ENCODE measurements at places on chromosomes 7 and 10.

- no peak for DNase-seq
These were observed 339.9 kb downstream of the CCSER2 start for GRCh38 chr10:84668186-84668763.

DNA sequence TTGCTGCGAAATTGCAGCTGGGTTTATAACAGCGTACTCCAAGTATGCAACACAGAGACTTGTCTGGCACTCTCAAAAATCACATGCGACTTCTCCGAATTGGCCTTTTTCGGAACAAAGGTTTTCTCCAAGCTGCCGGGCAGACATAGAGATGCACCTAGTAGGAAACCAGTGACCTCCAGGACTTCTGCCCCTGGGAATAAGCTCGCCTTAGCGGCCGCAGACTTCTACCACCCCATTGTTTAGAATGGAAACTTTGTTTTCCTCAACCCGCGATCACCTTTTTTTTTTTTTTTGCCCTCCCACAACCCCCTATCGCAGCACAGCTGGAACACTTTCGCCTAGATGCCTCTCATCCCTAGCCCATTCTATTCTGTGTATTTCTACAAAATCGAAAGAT, 4.9 kb upstream of the HOXA10 start:
- no peak for DNase-seq

GRCh38 chr10:114206902-114207301, 27.7 kb downstream of the TDRD1 start:
- DNase-seq, result no peak

DNA sequence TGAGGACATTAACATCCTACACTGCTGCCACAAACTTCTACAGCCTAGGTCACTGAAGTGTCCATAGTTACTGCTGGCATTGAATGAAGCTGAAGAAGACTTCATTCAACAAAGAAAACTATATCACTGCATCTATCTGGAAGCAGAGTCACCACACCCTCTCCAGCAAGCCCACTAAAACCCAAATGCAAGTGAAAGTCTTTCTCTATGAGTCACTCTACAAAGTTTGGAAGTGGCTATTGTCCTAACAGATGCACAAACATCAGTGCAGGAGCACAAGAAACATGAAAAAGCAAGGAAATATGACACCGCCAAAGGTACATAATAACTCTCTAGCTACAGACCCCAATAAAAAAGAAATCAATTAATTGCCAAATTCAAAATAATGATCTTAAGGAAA, 43.5 kb upstream of the CAMK2B start:
- no peak for DNase-seq

- DNase-seq, result no peak
These were observed 12.9 kb downstream of the BAG3 start for GRCh38 chr10:119663866-119664698.

DNA sequence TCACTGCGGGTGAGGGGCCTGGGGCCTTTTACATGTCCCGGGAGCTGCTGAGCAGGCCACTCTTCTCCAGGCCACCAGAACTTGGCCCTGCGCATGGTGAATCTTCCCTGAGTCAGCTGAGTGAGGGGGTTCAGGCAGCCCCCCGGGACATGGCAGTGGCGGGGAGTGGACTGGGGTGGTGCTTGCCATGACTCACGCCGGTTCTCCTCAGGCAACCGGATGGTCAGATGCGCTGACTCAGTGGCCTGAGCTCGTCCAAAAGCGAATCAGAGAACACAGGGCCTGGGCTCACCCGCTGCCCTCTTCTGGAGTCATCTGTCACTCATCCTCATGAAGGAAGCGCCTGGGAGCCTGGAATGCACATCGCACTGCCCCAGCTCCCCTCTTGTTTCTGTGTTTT, 33.5 kb downstream of the HTRA1 start:
- no peak for DNase-seq

GRCh38 chr7:20958572-20958971, 171.9 kb upstream of the SP8 start:
- no peak for DNase-seq

DNA sequence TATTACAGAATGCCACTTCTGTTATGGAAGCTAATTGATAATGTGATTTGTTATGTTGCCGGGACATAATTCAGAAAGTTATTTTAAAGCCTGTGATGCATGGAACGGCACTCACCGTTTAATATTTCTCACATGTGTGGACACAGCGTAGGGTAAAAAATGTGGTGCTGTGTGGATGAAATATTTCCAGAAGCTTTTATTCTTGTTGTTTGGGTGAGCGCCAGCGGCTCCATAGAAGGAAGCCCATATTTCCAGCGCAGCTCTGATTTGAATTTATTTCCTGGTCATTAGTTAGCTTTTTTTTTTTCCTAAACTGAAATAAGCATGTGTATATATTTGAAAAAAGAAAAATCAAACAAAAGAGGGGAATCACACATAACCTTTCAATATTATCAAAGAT, 20.2 kb upstream of the NKX6-2 start:
- no peak for DNase-seq

Data from cerebellar cortex (tissue), 1 donor.